ENCODE measurements at places on chromosomes 13 and 19.

- no peak for DNase-seq
Measured at GRCh38 chr13:93098972-93099371, 127.6 kb upstream of the GPC6 start.

DNA sequence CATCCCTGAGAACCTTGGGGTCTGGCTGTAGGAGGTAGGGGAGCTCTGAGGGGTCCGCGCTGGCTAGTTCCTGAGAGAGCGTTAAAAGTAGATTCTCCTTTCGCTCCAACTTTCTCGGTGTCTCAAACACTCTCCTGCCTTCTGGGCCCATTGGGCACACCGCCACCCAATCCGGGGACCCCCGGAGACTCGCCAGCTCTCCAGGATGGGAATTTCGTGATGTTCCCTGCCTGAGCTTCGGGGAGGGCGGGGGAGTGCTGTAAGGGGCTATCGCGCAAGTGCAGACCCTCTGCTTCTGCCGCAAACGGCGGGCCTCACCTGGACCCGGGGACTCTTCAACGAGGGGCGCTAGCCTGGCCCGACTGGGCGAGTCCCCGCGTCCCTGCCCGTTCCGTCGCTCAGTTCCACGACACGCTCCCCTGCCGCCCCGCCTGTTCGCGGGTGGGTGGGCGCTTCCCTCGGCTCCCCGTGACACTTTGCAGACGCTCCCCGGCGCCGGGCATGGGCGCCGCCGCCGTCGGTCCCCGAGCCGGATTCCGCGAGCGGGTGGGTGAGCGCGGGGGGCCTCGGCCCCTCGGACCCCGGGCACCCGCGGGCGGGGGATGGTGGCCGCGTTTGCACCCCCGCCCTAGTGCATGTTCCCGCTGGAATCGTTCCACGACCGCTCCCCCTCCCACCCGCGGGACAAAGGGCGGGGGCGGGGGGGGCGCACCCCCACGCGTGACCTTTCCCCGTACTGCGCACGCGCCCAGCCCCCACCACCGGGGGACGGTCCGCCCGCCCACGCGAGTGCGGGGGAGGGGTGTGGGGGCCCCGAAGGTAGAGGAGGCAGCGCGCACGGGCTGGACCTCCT, at the start of gene CCDC106:
CCDC106 (plus strand) TSS at position 481 of the 853 bp plus-strand sequence. CDS start 835 bp downstream, outside the sequence.
- DNase-seq = peak; percentile 73

GRCh38 chr19:1884291-1884718, 991 bp downstream of the ABHD17A start:
- DNase-seq = no peak

DNA sequence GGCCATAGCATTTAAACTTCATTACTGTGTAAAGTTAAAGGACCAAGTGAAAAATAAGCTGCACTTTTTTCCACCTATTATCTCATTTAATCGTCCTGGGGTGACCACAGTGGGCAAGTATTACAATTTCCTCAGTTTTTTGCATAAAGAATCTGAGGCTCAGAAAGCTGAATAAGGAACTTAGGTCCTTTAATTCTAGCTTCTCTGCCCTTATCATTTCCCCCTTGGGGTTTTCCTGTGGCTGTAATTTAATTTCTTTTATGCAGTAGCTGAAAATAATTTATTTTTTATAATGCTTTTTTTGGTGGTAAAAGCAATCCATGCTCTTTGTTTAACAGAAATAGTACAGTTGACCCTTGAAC, 59.8 kb upstream of the RCBTB2 start:
- no peak for DNase-seq

DNA sequence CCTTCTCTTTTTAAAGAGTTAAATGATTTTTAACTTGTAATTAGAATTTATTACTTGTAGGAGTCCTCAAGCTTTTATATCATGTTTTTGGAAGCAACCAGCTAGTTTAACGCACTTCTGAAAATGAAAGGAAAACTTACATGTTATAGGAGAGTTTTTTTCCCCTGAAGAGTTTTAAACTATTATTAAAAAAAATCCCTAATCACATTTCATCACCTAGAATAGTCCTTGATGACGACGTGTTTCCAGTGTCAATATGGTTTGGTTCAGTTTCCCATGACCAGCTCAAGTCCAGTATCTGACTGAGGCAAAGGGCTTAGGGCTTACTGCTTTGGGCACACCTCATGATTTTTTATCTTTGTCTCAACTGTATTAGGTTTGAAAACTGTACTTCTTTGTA, 36.0 kb downstream of the URI1 start:
- no peak for DNase-seq

- DNase-seq = peak; percentile 41
Measured at GRCh38 chr19:49937750-49938381, 8.6 kb upstream of the NUP62 start.

- no peak for DNase-seq
Measured at GRCh38 chr13:50141375-50141975, 126.2 kb downstream of the KCNRG start.

DNA sequence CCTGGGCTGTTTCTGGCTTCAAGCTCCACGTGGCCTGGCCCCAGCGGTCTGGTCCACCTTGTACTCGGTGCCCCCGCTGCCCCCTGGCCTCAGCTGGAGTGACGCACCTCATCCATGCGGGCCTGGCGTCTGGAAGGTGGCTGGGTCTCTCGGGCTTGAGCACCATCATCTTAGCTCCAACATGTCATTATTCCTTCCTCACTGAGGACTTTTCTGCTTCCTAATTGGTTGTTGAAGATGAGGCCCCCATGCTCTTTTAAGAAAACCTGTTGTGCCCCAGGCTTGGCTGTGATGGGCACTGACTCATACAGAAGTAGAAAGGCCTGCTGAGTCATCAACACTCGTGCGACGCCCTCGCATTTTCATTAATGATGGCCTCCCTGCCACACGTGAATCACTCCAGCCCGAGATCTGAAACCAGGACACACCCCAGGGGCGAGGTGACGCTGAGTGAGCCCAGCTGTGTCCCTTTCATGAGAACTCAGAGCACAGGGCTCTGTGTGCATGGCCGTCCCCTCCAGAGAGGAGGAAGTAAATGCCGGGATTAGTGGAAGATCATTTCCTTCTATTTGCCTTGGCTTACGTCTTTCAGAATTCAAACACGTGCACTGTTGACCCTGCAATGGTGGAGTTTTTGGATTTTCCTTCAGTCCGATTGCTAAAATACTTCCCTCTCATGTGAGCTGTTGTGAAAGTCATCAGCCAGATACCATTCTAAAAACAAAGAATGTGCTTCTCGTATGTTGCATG, 14.0 kb upstream of the GJA3 start:
- DNase-seq = no peak

- DNase-seq = no peak
Measured at GRCh38 chr13:105196052-105196451, 1339.4 kb downstream of the EFNB2 start.

GRCh38 chr13:32224916-32225315, 90.2 kb downstream of the ZAR1L start:
- no peak for DNase-seq

DNA sequence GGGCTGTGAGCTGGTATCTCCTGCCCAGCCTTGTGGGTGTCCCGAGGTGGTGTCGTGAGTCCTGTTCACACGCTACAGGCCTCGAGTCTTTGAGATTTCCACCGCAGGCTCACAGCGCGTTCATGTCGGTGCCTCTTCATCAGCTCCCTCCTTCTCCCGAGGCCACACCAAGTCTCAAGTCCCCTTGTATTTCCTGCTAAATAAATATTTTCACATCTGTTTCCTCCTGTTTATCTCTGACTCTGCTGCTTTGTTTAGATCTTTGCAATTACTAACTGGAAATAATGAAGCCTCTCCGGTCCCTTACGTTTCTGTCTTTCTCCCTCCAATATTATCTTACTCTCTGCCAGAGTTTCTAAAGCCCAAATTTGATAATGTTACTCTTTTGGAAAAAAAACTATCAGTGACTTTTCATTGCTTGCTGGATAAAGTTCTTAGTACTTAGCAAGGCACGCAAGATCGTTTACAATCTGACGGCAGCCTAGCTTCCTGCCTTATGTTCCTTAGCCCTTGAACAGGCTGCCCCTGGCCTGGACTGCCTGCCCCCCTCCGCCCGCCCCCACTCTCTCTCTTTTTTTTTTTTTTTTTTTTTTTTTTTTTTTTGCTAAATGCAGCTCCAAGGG, 130.5 kb upstream of the RNF113B start:
- DNase-seq = no peak

- DNase-seq = no peak
Measured at GRCh38 chr19:39098365-39099269, 14.4 kb downstream of the ACP7 start.

DNA sequence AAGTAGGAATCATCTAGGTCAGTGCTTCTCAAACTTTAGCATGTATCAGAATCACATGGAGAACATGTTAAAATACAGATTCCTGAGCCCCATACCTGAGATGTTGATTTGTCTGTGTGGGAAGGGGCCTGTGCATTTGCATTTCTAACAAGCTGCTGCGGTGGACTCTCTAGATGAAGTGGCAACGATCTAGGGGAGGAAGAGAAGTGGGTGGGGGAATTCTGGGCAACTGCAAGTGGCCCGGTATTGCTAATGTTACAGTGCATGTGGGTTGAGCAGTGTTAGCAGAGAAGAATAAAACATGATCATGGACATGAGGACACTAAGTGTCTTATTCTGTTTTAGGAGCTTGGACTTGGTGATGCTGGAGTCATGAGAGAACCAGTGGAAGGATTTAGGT, 329.0 kb downstream of the OLFM4 start:
- no peak for DNase-seq

GRCh38 chr13:31887286-31887685, 144.3 kb upstream of the FRY start:
- DNase-seq = no peak

DNA sequence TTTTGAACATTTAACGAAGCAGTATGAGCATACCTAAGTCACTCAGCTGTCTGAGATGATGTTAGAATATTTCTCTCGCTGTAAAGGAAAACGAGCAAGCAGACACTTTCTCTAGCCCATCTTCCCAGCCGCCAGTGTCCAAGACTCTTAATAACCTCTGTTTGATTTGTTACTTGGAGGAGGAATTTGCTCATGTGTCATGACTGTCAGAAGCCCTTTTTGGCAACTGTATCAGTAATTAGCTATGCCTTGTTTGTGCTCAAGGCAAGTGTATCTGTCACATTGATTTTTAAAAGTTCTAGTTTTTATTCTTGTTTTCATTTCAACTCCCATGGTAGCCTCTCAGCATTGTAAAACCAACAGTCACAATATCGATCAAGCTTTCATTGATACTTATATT, 828.4 kb upstream of the SLC10A2 start:
- DNase-seq = no peak

GRCh38 chr19:18644196-18645034, 7.6 kb downstream of the KLHL26 start:
- DNase-seq = peak; percentile 23

GRCh38 chr13:27772651-27773425, 19.4 kb upstream of the GSX1 start:
- no peak for DNase-seq

- peak; percentile 64 for DNase-seq
Measured at GRCh38 chr19:12847159-12848139, 9.1 kb downstream of the MAST1 start.

- DNase-seq = no peak
Measured at GRCh38 chr19:45771311-45771933, 2.4 kb upstream of the SIX5 start.

GRCh38 chr19:17021328-17021727, 5.3 kb downstream of the CPAMD8 start:
- DNase-seq = no peak

DNA sequence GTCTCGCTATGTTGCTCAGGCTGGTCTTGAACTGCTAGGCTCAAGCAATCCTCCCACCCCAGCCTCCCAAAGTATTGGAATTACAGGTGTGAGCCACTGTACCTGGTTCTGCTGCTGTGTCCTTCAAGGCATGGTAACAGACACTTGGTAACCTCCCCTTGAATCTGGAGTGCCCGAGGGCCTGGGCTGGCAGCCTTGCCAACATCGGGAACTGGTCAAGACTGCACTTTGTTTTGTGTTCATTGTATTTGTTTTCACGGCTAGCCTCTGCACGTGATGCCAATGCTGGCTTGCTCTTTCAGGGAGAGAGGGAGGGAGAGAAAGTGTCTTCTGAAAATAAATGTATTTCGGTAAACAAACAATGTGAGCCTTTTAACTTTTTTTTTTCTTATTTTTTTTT, 12.0 kb downstream of the CERS4 start:
- peak; percentile 65 for DNase-seq

DNA sequence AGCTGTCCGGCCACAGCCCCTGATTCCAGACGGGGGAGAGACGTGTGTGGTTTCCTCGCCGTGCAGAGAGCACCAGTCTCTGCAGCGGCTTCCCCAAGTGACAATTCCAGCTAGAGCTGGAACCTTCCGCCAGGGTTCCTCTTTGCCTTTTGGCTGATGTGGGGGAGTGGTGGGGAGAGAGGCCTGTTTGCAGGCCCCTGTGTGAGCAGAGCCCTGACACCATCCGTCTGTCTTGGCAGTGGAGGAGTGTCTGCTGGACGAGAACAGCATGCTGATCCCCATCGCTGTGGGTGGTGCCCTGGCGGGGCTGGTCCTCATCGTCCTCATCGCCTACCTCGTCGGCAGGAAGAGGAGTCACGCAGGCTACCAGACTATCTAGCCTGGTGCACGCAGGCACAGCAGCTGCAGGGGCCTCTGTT, 25.0 kb downstream of the LAMP1 start:
- no peak for DNase-seq

DNA sequence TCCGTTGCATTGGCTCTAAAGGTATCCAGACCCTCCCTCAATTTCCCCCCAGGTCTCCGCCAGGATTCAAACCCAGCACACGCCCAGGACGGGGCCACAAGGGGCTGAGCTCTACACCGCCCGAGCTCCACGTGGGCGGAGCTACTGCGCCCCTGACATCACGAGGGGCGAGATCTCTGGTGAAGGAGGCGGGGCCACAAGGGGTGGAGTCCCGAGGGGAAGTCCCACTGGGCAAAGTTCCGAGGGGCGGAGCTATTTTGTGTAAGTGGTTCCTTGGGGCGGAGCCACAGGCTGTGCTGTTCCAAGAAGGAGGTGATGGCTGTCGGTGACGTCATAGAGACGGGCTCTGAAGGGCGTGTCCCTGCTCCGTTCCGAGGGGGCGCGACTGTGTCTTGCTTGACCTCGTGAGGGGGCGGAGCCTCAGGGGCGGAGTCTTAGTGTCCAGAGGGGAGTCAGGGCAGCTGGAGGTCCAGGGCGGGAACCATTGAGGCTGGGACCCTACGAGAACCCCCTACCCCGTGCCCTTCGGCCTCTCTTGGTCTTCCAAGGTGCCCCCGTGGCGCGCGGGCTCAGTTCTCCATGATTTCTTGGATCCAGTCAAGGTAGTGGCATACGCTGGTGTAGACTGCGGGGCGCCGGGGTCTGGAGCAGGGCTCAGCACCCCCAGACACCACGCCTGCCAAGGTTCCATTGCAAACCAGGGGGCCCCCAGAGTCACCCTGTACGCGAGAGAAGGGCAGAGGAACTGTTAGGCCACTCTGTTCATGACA, 1.3 kb upstream of the KLK8 start:
- no peak for DNase-seq

DNA sequence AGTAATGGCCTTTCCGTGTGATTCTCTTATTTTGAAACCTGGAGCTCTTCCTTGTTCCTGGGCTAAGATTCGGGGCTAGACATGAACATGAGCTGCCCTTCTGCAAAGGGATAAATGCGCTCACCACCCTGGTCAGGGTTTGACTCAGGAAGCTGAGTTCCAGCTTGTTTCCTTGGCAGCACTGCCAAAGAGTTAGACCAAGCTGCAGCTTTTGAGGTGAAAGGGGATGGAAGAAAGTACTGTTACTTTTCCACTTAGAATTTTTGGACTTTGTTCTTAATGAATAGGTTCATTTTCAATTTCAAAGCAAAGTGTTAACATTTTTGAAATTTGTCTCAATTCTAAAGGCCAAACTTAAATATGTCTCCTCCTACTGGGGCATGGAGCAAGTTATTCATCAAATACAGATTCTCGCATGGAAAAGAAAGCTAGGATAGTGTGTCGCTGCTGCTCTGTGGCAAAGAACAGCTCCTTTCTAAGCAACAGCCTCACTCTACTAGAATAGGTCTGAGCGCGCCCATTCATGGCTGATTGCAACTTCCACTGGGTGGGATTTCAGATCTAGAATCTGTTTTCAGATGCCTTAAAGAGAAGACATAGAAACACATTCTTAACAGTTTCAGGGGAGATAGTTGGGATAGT, 2.2 kb downstream of the RGCC start:
- DNase-seq = peak; percentile 36
